ENCODE measurements at places on chromosomes 11 and 22. TPM values are rescaled to one million over a fixed set of nuclear protein-coding genes. Genes with fewer than 3 reads are reported as not detected.

DNA sequence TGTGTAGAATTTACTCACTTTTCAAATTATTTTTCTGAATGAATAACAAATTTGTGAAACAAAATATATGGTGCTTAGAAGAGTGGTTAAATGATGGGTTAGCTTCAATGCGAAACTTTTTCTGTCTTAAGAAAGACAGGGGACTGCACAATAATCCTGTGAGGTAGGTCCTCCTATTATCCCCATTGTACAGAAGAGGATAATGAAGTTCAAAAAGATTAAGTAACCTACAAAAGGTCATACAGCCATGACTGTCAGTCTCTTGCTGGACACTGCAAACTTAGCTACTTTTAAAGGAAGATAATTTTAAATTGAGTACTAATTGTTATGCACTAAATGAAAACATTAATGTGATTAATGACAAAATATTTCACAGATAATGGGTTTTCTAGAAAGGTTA is 5.0 kb downstream of the OOSP3 start:
- no peak for DNase-seq

DNA sequence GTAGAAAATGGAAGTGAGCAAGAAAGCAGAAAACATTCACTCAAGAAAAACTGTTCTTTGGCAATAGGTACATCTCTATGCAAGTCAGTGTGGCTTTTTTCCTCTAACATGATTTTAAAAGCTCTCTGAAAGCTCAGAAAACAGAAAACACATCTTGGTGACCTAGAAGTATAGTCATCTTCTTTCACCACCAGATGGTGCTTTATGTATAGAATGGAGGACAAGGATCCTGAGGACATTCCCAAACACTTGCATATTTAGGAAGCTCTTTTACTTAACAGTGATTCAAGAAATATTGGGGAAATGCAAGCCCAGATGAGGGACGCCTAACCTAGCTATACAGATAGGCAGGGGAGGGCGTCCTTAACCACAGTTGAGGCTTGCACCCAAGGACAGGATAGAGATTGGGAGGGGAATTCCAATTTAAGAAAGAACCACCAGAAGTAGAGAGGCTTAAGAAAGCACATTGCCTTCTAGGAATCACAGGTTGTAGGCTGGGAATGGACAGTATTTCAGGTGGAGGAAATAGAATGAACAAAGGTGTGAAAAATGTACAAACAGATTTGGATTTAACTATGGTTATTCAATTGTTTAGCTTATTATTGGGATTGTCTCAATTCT is 13.8 kb upstream of the CCDC81 start:
- DNase-seq = peak; percentile 48

- peak; percentile 69 for DNase-seq
Measured at GRCh38 chr11:64675450-64676260, 47.3 kb downstream of the NRXN2 start.

GRCh38 chr11:44623731-44624491 is 58.4 kb downstream of the CD82 start:
- DNase-seq = no peak

DNA sequence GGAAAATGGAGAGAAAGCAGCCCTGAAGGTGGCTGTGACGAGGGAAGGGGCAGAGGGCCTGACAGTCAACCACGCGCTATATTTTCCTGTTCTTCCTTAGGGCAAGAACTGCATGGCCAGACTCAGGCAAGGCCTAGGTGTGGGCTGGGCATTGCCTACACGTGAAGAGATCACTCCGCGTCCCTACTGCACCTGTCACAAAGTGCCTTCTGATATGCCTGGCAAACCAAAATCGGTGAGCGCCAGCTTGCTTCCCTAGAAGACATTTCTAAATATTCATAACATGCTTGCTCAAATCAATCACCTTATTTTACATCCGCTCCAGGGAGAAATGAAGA is 6.3 kb downstream of the TMEM121B start:
- no peak for DNase-seq

- DNase-seq = no peak
Measured at GRCh38 chr11:76336597-76336996, 44.3 kb downstream of the THAP12 start.

GRCh38 chr22:44758344-44758973 is 6.1 kb downstream of the ARHGAP8 start:
- DNase-seq = peak; percentile 48

DNA sequence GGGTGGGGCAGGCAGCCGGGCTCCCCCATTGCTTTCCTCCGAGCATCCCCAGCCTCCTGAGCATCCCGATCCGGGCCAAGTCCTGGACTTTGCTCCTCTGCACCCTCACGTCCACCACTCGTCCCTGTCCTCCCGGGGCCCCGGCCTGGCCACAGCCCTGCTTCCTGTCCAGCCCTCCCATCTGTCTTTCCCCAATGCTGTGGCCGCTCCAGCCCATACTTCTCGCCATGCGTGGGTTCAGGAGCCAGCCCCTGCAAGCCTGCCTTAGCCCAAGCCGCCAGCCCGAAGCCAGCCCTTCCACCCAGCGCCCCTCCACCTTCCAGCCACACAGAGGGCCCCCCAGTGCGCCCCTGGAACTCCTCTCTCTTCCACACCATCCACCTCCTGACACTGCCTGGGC is 23.8 kb downstream of the MRPL23 start:
- no peak for DNase-seq

DNA sequence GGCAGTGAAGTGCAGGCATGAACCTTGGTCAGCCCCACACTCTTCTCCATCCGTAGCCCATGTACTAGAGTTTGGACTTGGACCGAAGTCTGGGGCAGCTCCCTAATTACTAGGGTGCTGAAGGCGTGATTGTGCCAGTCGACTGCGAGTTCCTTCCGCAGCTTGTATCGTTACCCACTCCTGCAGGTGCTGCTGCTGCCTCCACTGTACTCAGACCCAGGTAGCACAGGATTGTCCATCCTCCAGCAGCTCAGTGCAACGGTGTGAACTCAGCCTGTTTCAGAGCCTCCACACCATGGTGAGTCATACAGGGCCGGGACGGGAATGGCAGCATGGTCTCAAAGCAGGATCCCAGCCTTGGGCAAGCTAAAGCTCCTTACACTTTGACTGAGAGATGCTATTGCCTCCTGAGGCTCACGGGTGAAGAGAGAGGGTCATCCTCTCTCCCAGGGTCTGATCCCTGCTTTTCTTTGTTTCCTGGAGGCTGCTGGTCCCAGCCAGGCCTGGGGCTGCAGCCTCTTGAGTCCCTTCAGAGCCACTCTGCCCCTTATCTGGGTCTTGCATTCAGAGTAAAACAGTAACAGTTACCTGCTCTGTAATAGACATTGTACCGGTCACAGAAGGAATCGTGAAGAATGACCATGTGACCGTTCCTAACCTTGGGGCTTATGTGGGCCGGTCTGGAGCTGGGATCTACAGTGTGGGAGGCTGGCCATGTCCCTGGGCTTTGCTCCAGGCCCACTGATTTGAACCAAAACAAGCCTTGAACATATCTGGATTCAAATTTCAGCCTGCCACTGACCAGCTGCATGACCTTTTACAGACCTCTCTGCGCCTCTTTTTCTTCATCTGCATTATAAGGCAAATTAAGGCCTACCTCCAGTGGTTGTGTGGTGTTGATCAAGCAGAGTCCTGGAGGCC is 1.7 kb downstream of the TKFC start:
- peak; percentile 63 for DNase-seq

- DNase-seq = peak; percentile 59
Measured at GRCh38 chr11:12111549-12112520, 1.4 kb downstream of the MICAL2 start.

DNA sequence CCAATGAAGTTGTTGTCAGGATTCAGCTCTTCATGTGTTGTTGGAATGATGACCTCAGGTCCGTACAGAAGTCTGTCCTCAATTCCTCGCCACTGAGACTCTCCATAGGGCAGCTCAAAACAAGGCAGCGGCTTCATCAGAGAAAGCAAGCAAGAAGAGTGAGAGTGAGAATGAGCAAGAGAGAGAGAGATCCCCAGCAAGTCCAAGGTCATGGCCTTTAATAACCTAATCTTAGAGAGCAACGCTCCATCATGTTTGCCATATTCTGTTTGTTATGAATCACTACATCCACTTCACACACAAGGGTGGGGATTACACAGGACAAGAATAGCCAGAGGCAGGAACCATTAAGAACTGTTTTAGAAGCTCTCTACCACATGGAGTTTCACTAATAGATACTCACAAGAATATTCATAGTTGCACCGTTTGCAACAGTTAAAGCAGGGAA is 23.3 kb upstream of the MMP7 start:
- peak; percentile 55 for DNase-seq

- DNase-seq = no peak
Measured at GRCh38 chr22:23193882-23194281, 13.6 kb downstream of the BCR start.

- peak; percentile 31 for DNase-seq
Measured at GRCh38 chr22:25853078-25853477, 111.1 kb downstream of the MYO18B start.

DNA sequence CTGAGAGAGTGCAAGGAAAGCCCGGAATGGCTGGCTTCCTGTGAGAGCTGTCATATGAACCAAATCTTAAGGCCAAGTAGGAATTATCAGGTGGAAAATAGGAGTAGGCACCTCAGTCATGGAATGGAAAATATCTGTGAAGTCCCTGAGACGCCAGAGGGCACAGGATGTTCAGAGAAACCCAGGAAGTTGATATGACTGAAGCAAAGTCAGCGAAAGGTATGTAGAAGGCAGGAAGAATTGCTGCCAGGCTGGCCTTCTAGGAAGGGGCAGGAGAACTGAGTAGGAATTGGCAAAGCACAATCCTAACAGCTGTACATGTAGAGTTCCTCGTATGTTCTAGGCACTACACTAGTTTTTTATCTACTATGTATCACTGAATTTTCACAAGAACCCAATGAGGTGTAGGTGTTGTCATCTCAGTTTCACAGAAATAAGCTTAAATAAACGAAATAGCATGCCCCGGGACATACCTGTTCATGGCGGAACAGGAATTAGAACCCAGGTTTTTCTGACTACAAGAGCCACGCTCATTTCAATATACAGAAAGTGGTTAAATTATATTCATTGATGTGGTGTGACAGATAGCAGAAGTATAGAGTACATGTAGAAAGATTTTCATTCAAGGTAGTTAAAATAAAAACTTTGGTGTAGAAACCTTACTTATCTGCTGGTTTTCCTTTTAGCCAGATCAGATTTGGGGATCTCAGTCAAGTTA is 17.0 kb downstream of the HMGXB4 start:
- peak; percentile 11 for DNase-seq

DNA sequence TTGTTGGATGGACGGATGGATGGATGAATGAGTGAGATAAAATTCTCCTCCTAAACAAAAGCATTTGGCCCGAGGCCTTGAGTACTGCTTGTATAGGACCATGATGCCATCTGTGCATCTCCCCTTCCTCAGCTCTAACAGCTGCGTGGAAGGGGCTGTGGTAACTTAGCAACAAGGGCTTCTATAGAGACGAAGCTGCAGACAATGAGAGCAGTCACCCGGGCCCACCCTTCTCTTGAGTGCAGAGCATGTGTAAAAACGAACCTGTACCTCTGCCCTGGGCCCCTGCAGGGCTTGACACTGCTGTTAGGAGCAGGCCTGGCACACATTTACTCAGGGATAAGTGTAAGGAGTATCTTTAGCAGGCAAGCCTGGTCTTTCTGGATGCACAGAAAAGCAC is 391.5 kb downstream of the CADM1 start:
- DNase-seq = no peak

- no peak for DNase-seq
Measured at GRCh38 chr11:69009441-69010211, 3.4 kb downstream of the MRGPRF start.

DNA sequence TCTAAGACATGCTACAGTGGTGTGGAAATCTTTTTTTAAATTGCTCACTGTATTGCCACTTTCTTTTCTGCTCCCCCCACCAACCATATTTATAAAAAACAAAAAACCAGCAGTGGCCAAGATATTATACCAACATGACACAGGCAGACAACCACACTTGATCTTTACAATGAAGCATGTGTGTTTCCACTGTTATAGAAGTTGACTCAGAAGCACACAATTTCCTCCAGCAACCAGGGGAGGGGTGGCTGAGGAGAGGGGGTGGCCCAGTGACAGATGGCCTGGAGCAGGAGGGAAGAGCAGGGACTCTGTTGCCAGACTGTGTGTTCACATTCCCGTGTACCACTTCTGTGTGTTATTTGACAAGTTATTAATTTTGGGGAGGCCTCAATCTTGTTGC is 14.8 kb downstream of the CD59 start:
- peak; percentile 85 for DNase-seq

DNA sequence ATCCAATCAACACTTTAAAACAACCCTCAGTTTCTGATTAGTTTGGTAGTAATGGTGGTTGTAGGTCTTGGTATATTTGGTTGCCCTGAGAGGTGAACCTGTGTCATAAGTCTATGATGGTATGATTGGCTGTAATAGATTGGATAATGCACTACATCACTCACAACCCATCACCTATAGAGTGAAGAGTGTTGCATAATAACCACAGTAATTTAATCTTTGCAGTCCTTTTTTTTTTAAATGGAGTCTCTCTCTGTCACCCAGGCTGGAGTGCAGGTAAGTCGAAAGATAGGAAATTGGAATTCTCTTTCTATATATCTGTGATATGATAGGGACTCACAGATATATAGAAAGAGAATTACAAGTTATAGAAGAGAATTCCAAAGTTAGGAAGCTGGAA is 133.4 kb upstream of the PGR start:
- DNase-seq = no peak

- no peak for DNase-seq
Measured at GRCh38 chr11:62574363-62575071, 826 bp upstream of the EEF1G start.

- peak; percentile 80 for DNase-seq
Measured at GRCh38 chr11:127074151-127074761, 73.7 kb upstream of the KIRREL3 start.

The EXPH5 gene
- 2.7 TPM for total RNA-seq

The LRRC32 gene
- not detected for total RNA-seq

The SOX6 gene
- total RNA-seq = 0.02 TPM

The TRIM49D2 gene
- not detected for total RNA-seq

The TRIM49B gene
- total RNA-seq = not detected

The CAPN5 gene
- total RNA-seq = 13.1 TPM

The PGGHG gene
- total RNA-seq = 5.2 TPM

Data from M059J (cell line).